ENCODE measurements at places on chromosomes 4 and X.

DNA sequence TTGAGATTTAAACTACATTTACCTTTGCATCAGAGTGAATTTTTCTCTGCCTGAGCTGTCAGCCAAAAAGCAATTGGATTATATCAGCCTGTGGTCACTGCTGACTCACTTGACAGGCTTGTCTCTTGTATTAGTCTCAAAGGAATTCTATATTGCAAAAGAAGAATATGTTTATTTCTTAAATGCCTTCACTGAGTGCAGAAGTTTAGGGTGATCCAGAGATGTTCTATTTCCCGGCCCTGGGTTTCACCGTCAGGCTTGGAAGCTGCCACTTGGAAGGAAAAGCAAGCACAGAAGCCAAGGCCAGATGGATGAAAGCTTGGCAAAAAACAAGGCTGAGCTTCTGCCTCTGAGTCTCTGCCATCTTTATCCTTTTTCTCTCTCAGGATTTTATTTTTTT is 80.9 kb downstream of the FAM114A1 start:
- no peak for DNase-seq

DNA sequence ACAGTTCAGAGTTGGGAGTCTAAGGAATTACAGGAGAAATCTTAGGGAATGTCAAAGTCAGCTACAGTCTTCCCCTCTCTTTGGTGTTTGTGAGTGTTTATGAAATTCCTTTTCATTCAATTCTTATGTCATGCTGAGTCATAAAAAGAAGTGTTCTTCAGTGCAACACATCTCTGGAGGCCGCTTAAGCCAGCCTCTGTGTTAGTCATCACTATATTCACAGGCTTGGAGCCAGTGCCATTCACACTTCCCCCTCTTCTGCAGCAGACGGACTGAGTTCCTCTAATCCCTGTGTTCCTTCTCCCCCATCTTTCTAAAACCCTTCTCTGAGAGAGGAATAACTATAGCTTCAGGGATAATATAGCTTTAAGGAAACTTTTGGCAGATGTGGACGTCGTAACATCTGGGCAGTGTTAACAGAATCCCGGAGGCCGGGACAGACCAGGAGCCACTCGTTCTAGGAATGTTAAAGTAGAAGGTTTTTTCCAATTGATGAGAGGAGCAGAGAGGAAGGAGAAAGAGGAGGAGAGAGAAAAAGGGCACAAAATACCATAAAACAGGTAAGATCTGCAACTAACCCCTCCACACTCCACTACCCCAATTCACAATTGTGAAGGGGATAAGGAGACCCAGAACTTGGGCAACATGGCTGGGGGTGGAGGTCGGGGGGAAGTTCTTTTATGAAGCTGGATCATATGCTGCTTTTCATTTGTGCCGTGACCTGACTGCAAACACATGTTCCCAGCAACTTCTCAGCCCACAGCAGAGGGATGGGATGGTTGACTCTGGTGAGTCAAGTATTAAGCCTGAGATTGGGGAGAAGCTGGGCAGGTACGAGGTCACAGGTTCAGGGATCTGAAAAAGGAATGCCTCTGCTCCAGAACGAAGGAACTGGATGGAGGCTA is at the start of gene SRPX2:
TSS of gene SRPX2 (plus strand) at position 244 of the 905 bp plus-strand sequence. CDS start 2,124 bp downstream, outside the sequence.
- no peak for DNase-seq

- DNase-seq, result no peak
Measured at GRCh38 chr4:147689067-147689466, 5.1 kb upstream of the PRMT9 start.

GRCh38 chrX:2423282-2423681 is 77.5 kb downstream of the DHRSX start:
- DNase-seq, result no peak

GRCh38 chr4:15147714-15148113 is 145.4 kb downstream of the CPEB2 start:
- no peak for DNase-seq

DNA sequence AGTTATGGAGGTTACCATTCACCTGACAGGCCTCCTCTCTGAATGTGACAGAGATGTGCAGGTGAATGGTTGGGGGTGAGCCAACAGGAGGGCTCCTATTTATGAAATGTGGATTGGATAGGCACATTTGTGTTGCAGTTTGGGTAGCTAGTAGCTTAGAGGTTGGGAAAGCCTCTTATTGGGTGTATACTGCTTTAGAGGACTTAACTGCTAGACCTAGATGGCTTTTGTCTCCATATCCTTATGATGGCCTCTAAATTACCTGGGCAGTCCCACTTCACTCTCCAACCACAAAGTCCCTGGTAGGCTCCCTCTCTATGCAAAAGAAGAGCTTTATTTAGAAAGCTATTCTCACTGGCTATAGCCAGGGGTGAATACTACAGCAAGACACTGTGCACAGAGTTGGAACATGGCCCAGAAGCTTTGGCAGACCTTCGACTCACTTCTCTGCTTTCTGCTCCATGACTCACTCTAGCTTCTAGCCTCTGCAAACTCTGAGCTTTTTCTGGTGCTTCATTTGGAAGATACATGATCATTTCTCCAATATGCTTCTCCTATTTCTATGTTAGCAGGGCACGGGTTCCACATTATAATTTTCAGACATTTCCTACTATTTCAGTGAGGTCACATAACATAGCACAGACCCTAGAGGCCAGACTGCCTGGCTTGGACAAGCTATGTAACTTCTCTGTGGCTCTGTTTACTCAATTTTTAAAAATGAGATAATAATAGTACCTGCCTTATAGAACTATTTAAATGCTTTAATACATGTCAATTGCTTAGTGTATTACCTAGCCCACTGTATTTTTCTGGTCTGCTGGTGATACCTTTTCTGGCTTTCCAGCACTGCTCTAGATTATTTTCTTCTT is 6.0 kb upstream of the VGLL1 start:
- DNase-seq, result no peak

GRCh38 chr4:153771046-153771445 is 11.2 kb upstream of the RNF175 start:
- no peak for DNase-seq

GRCh38 chr4:17514865-17515264 is at the start of gene CLRN2:
Gene CLRN2 (plus strand): TSS chr4:17515165. CDS start chr4:17515267, 102 bp downstream.
- DNase-seq, result no peak

DNA sequence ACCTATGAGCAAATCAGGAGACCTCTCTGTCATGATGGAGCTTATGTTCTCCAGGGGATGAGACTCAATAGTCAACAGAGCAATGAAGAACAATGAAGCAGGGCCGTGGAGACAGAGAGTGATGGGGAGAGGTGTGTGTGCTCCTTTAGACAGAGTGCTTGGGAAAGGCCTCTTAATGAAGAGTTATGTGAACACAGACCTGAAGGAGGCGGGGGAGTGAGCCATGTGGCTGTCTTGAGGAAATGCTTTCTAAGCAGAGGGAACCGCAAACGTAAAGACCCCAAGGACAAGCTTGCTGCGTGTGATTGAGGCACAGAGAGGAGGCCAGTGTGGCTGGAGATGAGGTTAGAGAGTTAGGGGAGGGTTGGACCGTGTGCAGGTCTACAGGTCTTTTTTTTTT is 53.1 kb downstream of the CHRNA9 start:
- no peak for DNase-seq

DNA sequence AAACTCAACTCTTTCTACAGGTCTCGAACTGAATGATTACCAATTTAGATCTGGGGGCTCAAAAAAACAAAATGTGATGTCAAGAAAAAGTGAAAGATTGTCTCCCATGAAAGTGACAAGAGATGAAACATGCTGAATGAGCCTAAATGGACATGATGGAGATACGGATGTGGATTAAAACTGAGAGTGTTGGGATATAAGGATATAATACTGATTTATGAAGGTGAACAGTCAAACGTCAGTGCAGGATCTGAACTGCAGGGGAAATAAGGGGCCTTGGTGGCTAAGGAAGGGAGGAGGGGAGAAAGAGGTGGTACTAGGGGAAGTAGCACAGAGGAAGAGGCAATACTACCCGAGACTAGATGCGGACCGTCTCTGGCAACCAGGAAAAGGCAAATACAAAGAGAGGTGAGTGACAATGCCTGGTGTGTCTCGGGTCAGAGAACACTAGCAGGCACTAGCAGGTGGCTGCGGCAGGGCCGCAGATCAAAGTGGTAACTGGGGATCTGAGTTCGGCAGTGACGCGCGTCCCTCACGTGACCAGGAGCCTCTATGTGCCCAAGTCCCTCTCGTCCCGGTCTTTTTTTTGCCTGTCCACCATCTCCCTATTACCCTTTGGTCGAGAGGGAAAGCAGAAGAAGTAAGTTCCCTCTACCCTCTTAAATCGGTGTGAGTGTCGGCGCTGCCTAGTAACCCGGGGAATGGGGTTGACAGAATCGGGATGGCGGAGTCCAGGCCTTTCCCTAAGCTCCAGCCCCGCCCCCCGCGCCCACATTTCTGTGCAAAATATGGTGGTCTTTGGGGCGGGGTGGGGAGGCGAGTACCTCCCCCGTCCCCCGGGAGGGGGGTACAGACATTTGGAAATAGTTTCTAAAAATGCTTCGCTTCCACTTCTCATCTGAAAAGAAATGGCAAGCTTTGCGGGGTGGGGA is at the start of gene TCEAL1:
TSS of gene TCEAL1 (plus strand) at position 590 of the 932 bp plus-strand sequence. CDS start 942 bp downstream, outside the sequence.
- DNase-seq, result no peak

GRCh38 chr4:142355421-142355930 is 490.6 kb downstream of the INPP4B start:
- DNase-seq, result no peak

DNA sequence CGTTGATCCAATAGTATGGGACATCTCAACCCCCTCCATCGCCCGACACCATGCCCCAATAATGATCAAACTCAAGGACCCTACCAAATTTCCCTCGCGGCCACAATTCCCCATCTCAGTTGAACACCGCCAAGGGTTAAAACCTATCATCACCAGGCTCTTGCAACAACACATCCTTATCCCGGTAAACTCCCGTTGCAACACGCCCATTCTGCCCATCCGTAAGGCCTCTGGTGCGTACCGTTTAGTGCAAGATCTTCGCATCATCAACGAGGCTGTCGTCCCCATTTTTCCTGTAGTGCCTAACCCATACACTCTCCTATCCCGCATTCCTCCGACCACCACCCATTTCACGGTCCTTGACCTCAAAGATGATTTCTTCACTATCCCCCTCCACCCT is 960.5 kb downstream of the RPA4 start:
- DNase-seq, result no peak

- DNase-seq, result no peak
Measured at GRCh38 chrX:281166-281999, at the start of gene PLCXD1. Gene PLCXD1 (plus strand): TSS chrX:281381. CDS start chrX:284188, 2,807 bp downstream.

GRCh38 chrX:97858592-97858991 is 974.9 kb downstream of the RPA4 start:
- DNase-seq, result no peak

GRCh38 chrX:57977992-57978391 is 67.7 kb upstream of the ZXDA start:
- no peak for DNase-seq

DNA sequence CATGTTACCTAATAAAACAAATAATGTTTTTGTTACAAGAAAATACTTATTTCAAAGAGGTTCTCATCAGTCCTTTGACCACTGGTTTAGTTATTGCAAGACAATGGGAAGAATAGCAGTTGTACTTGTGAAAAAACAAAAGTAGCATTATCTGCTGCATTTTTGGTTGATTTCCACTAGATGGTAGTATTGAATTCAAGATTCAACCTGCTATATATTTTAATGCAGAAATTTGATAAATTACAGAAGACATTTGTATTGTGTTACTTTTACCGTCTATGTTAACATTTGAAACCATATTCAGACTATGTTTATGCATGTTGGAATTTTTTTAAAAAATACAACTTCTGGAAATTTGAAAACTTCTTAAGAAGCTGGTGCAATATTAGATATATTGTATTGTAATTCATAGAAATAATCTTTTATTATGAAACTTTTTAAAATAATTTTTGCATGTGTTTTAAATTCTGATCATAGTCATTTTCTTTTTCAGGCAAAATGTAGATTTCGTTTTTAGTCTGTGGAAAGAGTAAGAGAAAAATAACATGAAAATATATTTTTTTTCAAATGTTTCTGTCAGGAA is 56.4 kb downstream of the SPCS3 start:
- DNase-seq, result no peak

GRCh38 chrX:68666580-68666979 is 19.1 kb downstream of the STARD8 start:
- no peak for DNase-seq

GRCh38 chrX:10341309-10341708 is 184.5 kb downstream of the CLCN4 start:
- no peak for DNase-seq

GRCh38 chr4:22941688-22942375 is 249.1 kb downstream of the GBA3 start:
- no peak for DNase-seq

DNA sequence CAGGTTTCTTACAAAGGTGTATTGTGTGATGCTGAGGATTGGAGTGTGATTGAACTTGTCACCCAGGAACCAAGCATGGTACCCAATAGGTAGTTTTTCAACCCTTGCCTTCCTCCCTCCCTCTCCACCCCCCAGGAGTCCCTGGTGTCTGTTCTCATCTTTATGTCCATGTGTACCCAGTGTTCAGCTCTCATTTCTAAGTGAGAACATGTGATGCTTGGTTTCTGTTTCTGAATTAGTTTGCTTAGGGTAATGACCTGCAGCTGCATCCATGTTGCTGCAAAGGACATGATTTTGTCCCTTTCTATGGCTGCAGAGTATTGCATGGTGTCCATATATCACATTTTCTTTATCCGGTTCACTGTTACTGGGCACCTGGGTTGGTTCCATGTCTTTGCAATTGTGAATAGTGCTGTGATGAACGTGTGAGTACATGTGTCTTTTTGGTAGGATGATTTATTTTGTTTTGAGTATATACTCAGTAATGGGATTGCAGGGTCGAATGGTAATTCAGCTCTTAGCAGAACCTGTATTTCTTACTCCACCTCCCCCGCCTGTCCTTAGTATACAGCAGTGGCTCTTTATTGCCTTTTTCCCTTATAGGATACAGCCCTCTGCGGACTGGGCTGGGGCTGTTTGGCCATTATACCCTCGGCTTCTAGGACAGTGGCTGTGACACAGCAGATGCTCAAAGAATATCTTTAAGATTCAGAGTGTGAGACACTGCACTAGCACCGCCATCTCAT is 145.4 kb downstream of the PTTG2 start:
- DNase-seq, result no peak

- no peak for DNase-seq
Measured at GRCh38 chrX:38754818-38755718, 46.2 kb upstream of the MID1IP1 start.

- DNase-seq, result no peak
Measured at GRCh38 chrX:13159886-13160285, 115.5 kb upstream of the FAM9C start.

- no peak for DNase-seq
Measured at GRCh38 chrX:82412858-82413257, 1095.2 kb upstream of the POU3F4 start.

DNA sequence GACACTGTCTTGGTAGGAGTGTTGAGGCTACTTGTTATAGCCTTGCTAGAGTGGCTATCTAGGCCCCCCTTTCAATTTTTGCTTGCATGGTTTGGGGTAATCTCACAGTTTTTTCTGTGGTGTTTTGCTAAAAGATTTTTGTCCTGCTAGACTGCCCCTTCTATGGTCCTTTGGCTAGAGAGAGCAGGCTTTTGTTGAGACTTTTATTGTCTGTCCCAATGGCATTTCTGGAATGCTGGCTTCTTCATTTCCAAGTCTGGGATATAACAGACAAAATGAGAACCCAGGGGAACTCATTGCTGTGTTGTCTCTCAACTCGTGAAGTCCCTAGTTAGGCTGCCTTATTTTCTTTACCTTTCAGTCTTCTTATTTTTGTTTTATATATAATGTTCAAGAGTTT is 160.2 kb upstream of the ZC4H2 start:
- DNase-seq, result no peak

GRCh38 chr4:95190751-95191436 is 357.9 kb downstream of the UNC5C start:
- DNase-seq, result no peak

GRCh38 chrX:56226980-56227379 is 5.2 kb upstream of the KLF8 start:
- DNase-seq, result no peak
